ENCODE measurements at places on chromosomes 7 and 10.

DNA sequence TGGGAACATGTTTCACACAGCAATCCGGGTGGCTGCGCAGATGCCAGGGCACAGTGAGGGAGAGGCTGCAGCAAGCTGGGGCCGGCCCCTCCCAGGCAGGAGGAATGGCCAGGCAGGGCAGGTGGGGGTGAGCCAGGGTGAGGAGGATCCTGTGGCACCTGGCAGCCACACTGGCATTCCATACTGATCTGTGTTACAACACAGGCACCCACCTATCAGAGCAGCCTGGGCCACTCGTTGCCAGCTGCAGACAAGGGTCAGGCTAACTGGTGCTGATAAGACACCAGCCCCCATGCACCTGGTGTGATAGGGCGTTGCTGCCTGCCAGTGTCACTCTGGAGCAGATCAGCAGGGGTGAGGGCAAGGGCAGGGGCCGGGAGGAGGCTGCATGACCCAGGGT lies 16.6 kb upstream of the RET start:
- DNase-seq, result no peak

DNA sequence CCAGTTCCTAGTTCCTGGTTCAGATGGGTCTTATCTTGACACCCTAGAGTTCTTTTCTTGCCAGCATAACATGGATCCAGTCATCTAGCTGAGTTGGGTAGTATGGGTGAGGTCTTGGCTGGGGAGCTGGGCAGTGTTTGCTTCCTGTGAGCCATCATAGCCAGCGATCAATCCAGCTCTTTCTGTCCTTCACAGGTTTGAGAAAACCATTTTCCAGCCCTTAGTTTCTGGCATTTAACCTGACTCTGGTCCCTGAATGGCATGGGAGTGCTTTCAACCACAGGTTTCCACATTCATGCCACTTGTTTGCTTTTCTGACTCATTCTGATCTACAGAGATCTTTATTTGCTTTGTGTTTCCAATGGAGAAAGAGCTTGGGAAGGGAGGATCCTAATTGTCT lies 8.6 kb downstream of the SLC13A1 start:
- no peak for DNase-seq

DNA sequence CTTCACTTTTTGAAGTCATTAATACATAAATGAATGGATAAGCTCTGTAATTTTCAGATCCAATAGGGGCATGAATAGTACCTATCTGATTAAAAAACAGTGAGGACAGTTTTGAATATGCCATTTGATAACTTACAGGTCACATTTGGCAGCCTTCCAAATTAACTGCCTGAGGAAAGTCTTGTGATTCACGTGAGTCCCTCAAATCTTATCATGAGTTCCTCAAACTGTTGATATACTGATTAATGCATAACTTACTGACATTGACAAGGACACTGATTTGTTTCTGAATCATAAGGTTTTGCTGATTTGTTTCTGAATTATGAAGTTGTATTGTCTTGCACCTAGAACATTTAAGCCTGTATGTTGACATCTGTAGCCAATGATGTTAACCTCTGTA lies 55.1 kb downstream of the ANKMY2 start:
- DNase-seq, result no peak

DNA sequence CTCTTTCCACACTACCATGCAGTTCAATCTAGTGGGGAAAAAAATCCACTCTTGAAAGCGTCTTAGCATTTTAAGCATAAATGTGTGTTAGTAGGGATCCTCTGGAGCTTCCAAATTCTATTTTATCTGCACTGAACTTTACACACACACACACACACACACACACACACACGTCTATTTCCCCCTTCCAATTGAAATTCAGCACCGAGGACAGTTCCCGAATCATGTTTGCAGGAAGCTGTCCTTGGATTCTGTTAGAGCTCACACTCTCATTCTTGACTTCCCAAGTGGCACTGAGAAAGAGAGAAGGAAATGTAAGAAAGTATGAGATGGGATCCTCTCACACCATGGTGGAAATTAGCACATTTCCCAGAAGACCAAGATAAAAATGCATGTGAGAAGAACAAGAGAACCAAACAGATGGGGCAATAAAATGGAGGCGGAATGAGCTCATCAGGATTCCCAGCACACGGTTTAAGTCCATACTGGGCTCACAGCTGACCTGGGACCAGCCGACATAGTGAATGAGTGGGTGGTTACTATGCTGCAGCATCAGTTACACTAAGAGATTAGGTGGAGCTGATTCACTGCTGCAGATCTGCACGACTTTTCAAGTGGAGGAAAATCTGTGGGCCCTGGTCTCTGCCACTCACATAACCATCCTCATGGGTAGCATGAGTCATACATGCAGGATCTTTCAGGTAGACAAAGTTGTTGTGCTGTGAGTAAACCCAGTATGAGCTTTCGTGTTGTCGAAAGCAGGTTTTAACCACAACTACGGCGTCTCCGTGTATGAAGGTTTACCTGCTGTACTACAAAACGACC lies 3.3 kb upstream of the NPTX2 start:
- no peak for DNase-seq

- DNase-seq, result no peak
Measured at GRCh38 chr10:97635577-97635976, 2.3 kb upstream of the MORN4 start.

- no peak for DNase-seq
Measured at GRCh38 chr10:44771233-44771995, 139.7 kb upstream of the TMEM72 start.

DNA sequence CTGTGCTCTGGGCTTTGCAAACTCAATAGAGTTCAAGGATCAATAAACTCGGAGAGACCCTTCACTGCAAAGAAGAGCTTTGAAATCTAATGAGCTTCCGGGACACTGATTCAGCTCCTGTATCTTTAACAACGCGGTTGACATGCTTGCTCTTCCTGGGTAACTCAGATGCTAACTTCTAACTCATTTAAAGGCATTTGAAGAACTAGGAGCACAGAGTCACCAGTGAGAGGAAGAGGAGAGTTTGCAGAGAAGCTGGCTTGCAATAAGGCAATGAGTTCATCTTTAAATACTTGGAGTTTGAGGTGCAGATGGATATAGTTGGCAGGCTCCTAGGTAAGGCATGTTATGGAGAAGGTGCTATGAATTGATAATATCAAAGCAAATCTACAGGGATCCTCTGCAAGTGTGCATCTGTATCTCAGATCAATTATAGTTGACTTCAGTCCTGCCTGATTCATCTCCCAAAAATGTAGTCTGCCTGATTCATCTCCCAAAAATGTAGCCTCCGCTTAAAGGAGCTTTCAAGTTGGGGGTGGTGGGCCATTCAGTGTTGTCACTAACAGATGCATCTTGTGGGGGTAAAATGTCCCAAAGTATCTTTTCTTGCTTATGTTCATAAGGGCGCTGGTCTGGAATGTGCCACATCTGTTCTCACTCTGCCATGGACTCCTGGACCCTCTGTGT lies 182.5 kb upstream of the PRSS58 start:
- no peak for DNase-seq

GRCh38 chr10:72557362-72557761 lies 68.5 kb downstream of the MICU1 start:
- no peak for DNase-seq

DNA sequence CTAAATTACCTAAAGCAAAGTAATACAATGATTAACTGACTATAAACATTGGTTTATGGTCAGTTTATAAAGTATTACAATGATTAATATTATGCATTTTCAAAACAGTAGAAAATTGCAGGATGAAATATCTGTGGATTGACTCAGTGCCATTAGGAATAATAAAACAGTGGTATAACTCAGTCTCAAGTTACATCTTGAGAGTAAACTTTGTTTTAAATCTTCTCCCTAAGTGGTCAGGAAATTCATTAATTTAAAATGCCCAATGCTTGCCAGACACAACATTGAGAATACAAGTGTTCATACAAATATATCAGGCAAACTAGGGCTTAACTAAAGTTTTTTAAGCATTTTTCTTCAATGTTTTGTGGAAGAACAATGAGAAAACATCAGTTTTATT lies 257.8 kb downstream of the ETV1 start:
- no peak for DNase-seq

GRCh38 chr7:107007007-107007891 lies 37.3 kb upstream of the PRKAR2B start:
- DNase-seq, result no peak

DNA sequence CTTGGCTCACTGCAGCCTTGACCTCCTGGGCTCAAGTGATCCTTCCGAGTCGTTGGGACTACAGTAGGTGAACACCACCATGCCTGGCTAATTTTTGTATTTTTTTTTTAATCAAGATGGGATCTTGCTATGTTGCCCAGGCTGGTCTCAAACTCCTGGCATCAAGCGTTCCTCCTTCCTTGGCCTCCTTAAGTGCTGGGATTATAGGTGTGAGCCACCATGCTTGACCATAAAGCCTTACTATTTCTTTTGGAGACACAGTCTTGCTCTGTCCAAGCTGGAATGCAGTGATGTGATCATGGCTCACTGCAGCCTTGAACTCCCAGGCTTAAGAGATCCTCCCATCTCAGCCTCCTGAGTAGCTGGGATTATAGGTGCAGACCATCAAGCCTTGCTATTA lies 12.6 kb downstream of the TFAM start:
- no peak for DNase-seq

- no peak for DNase-seq
Measured at GRCh38 chr7:151710646-151711434, 166.1 kb downstream of the PRKAG2 start.

GRCh38 chr7:29906200-29907022 lies 83.2 kb downstream of the SCRN1 start:
- DNase-seq, result no peak

DNA sequence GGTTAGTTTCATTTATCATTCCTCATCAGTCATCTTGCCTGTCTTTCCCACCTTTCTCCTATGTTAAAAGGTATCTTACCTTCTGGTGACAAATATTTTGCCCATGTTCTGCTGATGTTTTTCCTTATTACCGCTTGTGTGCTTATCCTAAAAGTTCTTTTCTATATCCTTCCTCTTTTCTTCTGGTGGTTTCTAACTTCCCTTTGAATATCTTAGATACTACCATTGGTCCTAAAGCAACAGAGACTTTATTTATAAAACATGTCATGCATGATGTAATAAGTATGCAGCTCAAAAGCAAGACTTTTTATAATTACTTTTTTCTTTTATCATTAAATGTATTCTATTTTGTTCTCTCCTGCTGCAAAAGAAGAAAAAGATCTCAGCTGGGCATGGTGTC lies 24.8 kb downstream of the TBC1D12 start:
- no peak for DNase-seq

DNA sequence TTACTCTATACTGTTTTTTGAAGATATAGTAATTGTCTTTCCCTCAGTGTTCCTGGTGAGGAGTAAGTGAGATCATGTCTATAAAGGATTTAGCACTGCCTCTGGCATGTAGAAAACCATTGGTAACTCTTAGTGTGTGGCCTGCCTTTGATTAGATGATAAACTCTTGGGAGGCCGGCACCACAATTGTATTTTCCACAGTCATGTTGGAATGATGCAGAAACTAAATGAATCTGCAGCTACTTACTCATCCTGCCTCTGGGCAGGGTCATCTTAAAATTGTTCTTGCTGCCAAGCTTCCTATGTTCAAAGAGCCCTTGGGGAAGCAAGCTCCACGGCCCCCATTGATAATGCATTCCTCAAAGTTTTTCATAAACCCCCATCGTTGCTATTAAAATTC lies 204.6 kb downstream of the ANKRD7 start:
- DNase-seq, result no peak

GRCh38 chr10:76408646-76409045 lies 977.2 kb downstream of the LRMDA start:
- no peak for DNase-seq

DNA sequence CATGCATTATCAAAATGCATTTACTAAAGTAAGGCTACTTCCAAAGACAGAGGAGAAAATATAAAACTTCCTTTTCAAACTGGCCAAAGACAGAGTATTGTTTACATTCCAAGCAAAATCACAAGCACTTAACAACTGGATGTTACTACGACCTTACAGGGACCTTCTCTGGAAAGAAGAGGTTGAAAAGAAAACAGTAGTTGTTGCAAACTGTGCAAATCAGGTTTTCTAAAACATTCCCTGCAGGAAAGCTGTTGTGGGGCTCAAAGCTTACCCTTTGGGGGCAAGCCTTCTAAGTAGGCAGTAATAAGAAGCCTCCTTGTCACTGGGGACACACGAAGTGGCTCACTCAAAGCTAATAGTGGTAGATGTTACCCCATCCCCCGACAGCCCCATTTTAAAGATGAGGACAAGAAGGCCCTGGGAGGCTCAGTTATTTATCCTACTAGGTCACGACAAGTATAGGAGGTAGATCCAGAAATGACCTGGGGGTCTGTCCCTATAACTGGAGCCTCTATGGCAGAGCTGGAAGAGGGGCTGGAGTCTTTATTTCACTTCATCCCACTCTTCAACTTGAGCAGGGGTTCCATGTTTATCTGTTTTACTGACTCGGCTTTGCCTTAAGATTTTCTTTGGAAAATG lies 46.6 kb downstream of the ATXN7L1 start:
- DNase-seq, result no peak

GRCh38 chr7:44769376-44769775 lies 20.7 kb downstream of the ZMIZ2 start:
- DNase-seq, result no peak

GRCh38 chr10:33494694-33495265 lies 160.3 kb upstream of the NRP1 start:
- no peak for DNase-seq

- no peak for DNase-seq
Measured at GRCh38 chr10:102962951-102963755, 45.1 kb downstream of the CNNM2 start.

DNA sequence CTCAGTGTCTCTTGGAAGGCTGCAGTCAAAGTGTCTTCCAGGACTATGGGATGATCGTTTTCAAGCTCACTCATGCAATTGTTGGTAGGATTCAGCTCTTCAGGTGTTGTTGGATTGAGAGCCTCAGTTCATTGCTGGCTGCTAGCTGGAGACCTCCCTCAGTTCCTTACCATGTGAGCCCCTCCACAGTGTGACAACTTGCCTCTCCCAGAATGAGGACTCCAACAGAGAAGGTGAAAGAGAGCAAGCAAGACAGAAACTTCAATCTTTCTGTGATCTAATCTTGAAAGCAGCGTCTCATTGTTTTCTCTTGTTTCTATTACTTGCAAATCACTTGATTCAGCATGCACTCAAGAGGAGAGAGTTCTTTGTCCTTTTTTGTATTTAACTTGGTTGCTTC lies 22.5 kb downstream of the MGAM start:
- no peak for DNase-seq

DNA sequence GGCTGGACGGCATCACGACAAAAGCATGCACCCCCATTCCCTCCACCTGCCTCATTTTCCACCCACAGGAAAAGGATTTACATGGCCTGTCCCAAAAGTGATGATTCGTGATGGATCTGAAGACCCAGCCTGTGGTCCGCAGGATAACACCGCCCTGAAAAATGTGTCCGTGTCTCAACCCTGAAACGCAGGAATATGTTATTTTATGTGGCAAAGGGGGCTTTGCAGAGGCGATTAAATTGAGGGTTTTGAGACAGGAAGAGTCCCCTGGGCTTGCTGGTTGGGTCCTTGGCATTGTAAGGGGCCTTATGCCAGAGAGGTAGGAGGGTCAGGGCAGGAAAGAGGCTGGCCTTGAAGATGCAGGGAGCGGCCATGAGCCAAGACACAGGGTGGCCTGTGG lies 80.2 kb upstream of the PPP2R2D start:
- DNase-seq, result no peak

- no peak for DNase-seq
Measured at GRCh38 chr10:34746094-34746493, 69.0 kb downstream of the PARD3 start.

GRCh38 chr10:44437840-44438511 lies 53.1 kb upstream of the CXCL12 start:
- no peak for DNase-seq
